Cortex of kidney (tissue), 1 donor: ENCODE measurements at places on chromosomes 6 and 20.

GRCh38 chr6:105458084-105458483, 55.2 kb upstream of the PREP start:
- no peak for DNase-seq

DNA sequence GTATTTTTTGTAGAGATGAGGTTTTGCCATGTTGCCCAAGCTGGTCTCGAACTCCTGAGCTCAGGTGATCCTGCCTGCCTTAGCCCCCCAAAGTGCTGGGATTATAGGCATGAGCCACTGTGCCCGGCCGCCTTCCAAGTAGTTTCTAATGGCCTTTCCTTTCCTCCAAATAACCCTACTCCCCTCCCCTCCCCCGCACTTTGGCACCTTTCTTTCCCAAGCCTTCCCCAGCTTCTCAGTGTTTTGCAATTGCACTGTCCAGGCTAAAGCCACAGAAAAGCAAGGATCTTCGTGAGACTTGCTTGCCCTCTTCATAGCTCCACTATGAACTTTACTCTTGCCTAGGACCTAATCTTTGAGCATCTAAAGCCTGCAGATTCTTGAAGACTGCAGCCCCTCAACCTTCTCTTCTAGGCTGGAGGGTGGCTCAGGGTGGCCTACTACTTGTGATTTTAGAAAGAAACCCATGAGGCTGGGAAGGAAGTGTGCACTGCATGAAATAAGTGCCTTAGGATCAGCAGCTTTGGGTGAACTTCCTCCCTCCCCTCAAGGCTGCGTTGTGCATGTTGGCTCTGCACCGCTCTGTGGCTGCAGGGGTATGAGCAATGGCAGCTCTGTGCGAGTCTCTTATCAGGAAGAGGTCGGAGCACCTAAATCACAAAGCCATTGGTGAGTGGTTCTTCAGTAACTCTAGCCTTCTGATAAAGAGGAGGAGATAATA, 152.4 kb upstream of the SNX9 start:
- no peak for DNase-seq

DNA sequence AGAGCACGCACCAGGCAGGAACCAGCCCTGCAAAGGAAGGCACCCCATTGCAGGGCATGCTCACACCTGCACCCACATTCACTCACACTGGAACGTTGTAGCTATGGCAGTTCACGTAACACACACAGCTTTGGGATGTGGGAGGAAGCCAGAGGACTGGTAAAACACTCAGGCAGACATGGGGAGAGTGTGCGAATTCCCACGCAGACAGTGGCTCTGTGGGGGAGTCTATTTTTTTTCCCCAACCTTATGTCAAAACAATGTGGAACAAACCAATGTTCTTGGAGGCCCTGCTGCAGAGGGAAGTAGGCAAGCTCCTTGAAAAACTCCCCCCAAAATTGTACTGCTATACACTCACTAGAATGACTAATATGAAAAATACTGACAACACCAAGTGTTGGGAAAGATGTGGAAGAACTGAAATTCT, 91.0 kb downstream of the PPP1R14C start:
- DNase-seq: no peak

- no peak for DNase-seq
These were observed 64.9 kb upstream of the CITED2 start for GRCh38 chr6:139439349-139439748.
